ENCODE measurements at places on chromosomes 12 and 14. TPM values are rescaled to one million over a fixed set of nuclear protein-coding genes. Genes with fewer than 3 reads are reported as not detected.

STYK1 gene
- total RNA-seq: 0.53 TPM

ACSM4 gene
- total RNA-seq: not detected

NANOG gene
- total RNA-seq: not detected

CISTR gene
- not detected for total RNA-seq

MTHFD1 gene
- total RNA-seq: 35.5 TPM

MUCL1 gene
- total RNA-seq: not detected
